ENCODE measurements at places on chromosomes 13 and 19. TPM values are rescaled to one million over a fixed set of nuclear protein-coding genes. Genes with fewer than 3 reads are reported as not detected.

DNA sequence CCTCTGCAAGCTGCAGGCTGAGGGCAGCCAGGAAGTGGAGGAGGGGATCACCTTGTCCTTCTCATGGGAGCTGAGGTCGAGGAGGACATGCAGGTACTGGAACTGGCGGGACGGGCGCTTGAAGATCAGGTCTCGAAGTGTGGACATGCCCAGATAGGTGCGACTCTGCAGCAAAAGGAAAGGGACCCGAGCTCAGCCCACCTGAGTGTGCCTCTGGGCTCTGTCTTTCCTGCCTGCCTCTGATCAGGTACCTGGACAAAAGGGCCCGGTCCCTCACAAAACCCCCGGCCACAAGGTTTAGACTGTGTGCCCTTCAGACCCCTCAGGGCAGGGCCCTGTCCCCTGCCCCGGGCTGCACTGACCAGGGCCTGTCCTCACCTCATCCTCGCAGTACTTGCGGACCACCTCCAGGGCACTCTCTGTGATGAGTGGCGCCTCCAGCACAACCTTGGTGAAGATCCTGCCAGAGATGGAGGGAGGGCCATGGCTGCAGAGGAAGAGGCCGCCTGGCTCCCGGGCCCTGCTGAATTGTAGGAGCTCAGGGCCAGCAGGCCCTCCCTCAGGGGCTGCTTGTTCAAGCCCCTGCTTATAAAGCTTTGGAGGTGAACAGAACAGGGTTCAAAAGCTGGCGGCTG, 12.5 kb upstream of the RSPH6A start:
- no peak for DNase-seq

DNA sequence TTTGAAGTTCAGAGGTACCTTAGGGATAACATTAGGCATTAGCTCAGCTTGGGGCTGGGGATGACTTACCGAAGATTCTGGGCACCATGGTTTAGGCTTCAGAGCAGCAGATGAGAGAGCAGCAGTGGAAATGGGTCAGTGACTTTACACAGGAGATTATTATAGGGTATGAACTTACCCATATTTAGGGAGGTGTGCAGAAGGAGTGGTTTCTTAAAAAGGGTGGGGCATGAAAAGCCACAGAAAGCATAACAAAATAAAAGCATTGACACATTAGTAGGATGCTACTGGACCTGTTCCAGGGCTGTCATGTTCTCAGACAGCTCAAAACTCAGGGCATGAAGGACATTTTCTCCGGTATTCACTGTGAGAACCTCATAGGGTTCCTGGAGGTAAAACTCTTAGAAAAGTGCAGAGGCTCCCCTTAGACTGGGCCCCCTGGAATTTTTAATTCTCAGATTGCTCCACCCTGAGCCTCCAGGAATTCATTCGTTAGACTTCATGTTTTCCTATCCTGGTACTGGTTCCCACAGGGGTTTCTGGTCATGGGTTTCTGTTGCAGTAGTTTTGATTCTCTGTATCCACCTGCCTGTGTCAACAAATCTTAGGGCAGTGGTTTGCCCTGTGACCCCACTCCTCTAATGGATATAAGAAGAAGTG, 20.7 kb downstream of the IGFL1 start:
- no peak for DNase-seq

The PEG3 gene
- total RNA-seq, result not detected

The TNFRSF19 gene
- total RNA-seq, result not detected

DNA sequence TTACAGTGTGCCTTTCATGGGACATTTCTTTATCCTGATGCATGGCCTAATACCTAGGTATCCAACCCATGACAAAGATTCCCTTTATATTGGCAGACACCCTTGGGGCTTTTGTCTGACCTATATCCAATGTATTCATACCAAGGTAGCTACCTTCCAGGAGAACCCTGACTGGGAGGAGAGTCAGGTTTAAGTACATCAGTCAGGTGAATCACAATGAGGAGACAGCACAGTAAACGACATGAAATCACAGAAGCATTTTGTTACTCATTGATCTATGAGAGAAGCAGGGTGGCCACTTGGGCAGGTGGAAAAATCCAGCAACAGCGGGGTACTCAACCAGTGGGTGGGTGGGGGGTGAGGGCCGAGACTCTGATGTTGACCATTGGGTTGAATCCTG, 527.4 kb upstream of the ATXN8OS start:
- no peak for DNase-seq

- peak; percentile 56 for DNase-seq
Observed at GRCh38 chr19:18417250-18418028, 1.8 kb upstream of the SSBP4 start.

DNA sequence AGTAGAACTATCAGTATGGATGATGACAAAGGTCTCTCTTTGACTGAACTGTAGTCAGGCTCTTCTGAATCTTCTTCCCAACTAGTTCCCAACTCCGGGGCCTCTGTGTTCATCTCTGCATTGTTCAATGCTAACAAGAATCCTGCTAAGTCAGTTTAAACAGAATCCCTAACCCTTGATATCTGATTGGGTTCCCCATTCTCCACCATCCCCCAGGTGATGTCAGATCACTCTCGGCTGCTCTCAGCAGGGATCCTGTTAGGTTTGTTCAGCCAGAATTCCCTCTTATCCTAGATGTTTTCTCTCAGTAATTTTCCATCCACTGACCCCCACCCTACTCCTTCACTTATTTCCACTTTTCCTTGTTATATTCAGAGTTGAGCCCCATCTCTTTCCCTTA, 223.6 kb downstream of the RGCC start:
- DNase-seq, result no peak

The CARS2 gene
- total RNA-seq, result 52.1 TPM

The LONP1 gene
- total RNA-seq, result 315 TPM

GRCh38 chr13:99992949-99993351, 11.4 kb downstream of the ZIC2 start:
- no peak for DNase-seq

The CD37 gene
- 191 TPM for total RNA-seq

The ZNF578 gene
- 1.1 TPM for total RNA-seq

DNA sequence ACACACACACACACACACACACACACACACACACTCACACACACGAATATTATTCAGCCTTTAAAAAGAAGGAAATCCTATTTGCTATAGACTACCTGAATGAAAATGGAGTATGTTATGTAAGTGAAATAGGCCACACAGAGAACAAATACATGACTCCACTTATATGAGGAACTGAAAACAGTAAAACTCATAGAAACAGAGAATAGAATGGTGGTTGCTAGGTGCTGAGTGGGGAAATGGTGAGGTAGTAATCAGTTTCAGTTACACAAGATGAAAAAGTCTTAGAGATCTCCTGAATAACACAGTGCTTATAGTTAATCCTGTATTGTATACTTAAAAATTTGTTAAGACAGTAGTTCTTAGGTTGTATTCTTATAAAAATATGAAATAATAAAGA, 8.2 kb downstream of the ZNF677 start:
- DNase-seq, result no peak

All from activated CD4-positive, alpha-beta T cell treated with anti-CD3 and anti-CD28 coated beads for 36 hours (primary cell).